ENCODE measurements at places on chromosomes 11 and 22. TPM values are rescaled to one million over a fixed set of nuclear protein-coding genes. Genes with fewer than 3 reads are reported as not detected.

SMC1B gene
- total RNA-seq, result not detected

GATD1 gene
- 32.5 TPM for total RNA-seq

ADM gene
- total RNA-seq, result 193 TPM

C11orf42 gene
- not detected for total RNA-seq

SHISA8 gene
- not detected for total RNA-seq

ZNF143 gene
- total RNA-seq, result 45.1 TPM

CSF2RB gene
- 21.4 TPM for total RNA-seq

NUDT22 gene
- 52.3 TPM for total RNA-seq

RASGRP2 gene
- total RNA-seq, result 89.1 TPM

All from thoracic aorta (tissue), 2 donors.